ENCODE measurements at places on chromosomes 6 and 20.

DNA sequence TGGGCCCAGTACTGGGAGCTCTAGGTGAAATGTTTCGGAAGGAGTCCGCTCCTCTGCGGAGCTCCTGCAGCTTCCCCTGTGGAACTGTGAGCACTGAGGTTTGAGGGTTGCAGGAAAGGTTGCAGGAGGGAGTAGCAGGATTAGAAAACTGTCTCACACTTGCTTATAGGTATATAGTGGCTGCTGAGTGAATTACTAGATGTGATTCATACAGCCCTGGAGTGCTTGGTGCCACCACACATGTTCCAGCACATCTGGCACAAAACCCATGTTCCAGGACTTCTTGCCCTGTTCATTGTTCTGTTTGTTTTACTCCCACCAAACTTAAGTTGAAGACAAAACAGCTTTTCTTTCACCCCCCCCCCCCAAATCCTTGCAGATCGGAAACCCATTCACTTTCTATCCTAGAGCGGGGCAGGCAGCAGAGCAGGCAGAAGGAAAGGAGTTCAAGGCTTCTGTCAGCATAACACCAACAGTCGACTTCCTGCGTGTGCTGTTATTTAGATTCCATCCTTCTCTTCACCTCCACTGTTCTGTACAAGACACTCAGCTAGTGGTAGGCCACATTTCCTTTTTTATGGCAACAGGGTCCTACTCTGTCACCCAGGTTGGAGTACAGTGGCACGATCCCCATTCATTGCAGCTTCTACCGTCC, 669 bp upstream of the PEX6 start:
- DNase-seq = no peak

DNA sequence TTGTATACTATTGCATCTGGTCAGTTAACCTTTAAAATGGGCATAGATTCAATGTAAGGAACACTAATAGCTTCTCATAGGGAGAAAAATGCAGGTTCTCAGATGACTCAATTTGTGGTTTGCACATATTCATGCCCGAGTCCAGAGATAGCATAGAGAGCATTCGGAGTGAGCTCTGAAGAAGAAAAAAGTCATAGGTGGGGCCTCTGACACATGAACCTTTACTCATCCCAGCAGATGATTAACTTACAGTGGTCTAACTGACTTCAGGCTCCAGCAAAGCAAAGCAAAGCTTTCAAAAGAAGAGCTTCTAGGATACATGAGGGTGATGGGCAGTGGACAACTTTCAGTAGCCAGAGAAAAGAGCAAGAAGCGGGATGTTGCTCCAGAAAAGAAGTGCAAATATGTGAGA, 55.3 kb upstream of the BTN3A2 start:
- no peak for DNase-seq

GRCh38 chr20:37342231-37343177, 3.4 kb upstream of the SRC start:
- no peak for DNase-seq

GRCh38 chr6:134628154-134628553, 310.2 kb upstream of the SGK1 start:
- no peak for DNase-seq

DNA sequence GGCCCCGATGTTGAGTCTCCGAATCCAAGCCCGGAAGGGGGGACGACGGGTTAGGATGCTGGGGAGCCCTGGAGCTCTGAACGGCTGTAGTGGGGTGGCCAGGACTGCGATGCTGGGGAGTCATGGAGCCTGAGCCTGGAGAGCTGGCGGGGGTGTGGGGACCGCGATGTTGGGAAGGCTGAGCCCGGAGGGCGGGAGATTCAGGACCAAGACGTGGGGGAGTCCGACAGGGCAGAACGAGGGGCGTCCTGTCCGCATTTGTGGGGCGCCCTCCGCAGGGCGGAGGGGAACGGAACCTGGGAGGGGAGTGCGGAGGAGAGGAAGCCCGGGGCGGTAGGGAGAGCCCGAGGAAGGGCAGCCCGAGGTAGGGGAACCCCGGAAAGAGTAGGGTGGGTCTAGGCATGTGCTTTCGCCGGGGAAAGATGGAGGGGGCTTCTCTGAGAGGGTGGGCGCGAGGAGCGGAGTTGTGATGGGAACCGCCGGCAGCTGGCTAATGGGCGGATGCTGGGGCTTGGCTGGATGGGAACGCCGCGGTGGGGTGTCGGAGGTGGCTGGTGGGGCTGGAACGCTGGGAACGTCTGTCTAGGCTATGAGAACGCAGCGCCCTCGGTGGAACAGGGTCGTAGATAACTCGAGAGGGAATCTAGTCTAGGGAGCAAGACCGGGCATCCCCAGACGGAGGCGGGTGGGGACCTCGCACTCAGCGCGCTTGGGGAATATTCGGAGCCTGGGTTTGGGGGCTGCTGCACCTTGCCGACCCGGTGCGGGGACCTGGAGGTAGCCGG, 684 bp downstream of the PAQR8 start:
- DNase-seq = peak; percentile 16

DNA sequence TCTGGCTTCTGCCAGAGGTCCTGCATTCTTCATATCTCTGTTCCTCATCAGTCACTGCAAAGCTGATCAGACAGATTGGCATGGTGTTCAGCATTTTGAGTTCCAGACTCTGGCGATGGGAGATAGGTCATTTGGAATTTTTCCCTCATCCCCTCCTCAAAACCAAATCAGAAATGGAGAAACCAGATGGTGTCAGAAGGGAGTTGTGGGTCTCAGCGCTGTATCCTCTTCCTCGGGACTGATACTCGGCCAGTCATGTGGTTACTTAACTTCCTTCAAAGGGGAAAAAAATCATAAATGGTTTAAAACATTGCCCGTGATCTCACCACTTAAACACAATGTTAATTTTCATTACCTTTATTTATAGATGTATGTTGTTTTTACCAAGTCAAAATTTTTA, 75.8 kb downstream of the IGF2R start:
- DNase-seq = no peak

GRCh38 chr6:33314943-33315792, 1.3 kb upstream of the TAPBP start:
- no peak for DNase-seq

GRCh38 chr20:9103955-9104354, 35.1 kb downstream of the PLCB4 start:
- no peak for DNase-seq

DNA sequence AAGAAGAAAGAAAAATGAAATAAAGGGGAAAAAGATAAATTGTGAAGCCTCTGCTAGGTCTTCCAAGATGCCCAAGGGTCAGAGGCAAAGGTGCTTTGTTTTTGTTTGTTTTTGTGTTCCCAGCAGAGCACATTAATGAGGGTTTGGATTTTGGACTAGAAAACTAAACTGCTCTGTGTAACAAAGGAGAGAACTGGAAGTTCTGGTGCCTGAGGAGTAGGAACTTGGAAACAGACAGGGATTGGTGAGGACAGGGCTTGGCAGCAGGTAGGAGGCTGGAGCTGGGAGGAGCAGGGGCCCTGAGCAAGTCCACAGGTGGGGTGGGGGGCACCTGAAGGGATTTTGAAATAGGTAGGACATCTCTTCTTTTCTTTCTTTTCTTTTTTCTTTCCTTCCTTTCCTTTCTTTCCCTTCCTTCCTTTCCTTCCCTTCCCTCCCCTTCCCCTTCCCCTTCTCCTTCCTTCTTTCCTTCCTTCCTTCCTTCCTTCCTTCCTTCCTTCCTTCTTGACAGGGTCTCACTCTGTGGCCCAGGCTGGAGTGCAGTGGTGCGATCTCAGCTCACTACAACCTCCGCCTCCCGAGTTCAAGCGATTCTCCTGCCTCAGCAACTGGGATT, 15.3 kb upstream of the ABRACL start:
- no peak for DNase-seq

DNA sequence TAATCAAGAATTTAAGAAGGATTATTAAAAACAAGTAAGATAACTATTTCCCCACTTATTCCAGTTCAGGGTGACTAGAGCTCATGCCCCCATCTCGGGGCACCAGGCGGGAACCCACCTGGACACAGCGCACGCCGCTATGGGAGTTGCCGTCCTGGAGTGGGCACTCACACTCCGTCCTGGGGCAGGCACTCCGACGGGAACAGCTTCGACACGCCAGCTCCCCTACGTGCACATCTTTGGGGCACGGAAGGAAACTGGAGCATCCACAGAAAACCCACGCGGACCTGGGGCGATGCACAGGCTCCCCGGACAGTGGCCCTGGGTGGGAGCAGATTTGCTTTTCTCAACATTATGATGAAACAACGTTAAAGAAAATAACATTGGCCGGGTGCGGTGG, 52.0 kb upstream of the GATA5 start:
- no peak for DNase-seq

DNA sequence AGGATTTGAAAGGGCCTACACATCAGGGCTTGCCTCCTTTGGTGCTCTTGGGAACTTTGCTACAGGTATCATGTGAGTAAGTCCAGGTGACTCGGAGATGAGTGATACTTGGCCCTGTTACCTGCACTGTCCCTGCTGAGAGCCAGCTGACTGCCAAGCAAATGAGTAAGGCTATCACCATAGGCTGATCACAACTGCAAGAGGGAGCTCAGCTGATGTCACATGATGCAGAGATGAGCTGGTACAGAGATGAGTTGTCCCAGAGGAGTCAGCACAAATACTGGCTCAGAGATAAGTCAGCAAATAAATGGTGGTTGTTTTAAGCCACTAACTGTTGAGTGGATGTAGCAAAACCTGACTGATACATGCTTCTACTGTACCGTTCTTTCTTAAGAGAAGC, 41.4 kb downstream of the LAMP5 start:
- no peak for DNase-seq

DNA sequence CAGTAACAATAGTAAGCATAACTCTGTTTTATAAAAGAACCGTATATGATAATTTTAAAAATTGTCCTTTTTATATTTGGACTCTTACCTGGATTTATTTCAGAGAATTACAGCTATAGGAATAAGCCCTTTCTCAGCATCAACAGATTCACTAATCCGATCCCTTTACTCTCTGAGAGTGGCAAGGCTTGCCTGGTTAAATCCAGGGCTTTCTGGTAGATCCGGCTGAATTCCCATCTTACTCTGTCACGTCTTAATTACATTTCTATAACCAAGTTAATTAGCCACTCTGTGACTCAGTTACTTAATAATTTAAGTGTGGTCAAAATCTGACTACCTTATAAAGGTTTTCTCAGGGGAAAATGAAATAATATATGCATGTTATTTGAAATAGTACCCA, 294.7 kb downstream of the FRK start:
- no peak for DNase-seq

- DNase-seq = no peak
Observed at GRCh38 chr6:36368921-36369865, 18.3 kb downstream of the ETV7 start.

DNA sequence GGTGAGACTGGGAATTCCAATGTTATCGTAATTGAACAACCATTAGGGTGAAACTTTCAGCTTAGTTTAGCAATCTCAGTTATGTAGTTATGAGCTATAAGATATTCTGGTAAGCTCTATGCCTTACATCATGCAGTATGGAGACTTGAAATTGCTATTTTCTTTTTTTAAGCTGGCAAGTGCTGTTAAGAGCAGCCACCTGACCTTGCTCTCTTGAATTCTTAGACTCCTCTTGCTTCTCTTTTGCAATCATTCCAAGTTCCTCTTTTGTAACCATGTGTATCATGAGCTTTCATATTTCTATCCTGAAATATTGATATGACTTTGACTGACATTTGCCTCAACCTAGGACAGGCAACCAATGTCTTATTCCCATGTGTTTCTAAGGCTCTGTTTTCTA, 446.3 kb upstream of the SLC35B3 start:
- no peak for DNase-seq

DNA sequence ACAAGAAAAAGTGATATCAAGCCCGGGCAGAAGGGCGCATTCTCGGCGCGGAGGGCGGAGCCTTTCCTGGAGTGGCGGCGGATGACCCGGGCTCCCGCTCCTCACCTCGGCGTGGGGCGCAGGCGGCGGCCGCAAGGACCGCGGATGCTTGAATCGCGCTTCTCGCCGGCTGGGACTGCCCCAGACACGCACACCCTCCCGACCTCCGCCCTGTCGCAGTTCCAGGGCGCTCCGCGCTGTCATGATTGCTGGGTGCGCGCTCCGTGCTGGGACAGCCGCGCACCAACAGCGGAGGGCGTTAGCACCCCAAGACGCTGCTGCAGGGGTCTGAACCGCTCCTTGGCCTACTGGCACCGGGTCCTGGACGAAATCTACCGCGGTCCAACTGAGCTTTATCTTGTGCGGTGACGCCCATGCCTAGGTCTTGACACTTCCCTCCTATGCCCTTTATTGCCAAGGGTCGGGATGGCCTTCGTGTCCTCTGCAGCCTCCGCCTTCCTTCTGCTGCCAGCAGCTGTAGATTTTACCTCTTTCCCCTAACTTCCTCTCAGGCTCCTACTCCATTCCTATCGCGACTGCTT, 43.3 kb downstream of the IRAK1BP1 start:
- no peak for DNase-seq

DNA sequence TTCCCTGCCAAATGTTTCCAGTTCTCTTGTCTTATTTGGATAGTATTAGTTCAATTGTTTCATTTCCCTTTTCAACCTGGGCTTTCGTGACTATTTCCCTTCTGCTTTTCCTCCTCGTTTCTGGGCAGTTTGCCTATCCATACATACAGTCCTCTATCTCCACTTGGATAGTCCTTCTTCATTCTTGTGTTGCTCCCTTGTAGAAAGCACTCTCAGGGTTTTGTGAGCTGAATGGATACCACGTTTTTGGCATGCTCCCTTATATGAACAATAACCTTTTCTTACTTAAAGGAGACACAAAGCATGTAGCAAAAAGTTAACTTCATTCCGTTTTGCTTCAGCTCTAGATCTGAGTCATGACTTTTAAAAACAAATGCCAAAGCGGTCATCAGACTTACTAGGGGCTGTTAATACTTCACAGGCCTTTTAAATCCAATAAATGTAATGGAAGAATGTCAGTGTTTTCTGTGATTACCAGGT, 16.6 kb downstream of the CRYBG1 start:
- DNase-seq = no peak

- DNase-seq = no peak
Observed at GRCh38 chr6:86017236-86017635, 374.6 kb upstream of the SYNCRIP start.

GRCh38 chr6:154169193-154169847, 130.3 kb downstream of the OPRM1 start:
- DNase-seq = no peak

GRCh38 chr6:67353861-67354260, 1281.2 kb upstream of the ADGRB3 start:
- DNase-seq = no peak
